ENCODE measurements at places on chromosomes 12 and 14. TPM values are rescaled to one million over a fixed set of nuclear protein-coding genes. Genes with fewer than 3 reads are reported as not detected.

KCNA5 gene
- total RNA-seq = 1.7 TPM

DNA sequence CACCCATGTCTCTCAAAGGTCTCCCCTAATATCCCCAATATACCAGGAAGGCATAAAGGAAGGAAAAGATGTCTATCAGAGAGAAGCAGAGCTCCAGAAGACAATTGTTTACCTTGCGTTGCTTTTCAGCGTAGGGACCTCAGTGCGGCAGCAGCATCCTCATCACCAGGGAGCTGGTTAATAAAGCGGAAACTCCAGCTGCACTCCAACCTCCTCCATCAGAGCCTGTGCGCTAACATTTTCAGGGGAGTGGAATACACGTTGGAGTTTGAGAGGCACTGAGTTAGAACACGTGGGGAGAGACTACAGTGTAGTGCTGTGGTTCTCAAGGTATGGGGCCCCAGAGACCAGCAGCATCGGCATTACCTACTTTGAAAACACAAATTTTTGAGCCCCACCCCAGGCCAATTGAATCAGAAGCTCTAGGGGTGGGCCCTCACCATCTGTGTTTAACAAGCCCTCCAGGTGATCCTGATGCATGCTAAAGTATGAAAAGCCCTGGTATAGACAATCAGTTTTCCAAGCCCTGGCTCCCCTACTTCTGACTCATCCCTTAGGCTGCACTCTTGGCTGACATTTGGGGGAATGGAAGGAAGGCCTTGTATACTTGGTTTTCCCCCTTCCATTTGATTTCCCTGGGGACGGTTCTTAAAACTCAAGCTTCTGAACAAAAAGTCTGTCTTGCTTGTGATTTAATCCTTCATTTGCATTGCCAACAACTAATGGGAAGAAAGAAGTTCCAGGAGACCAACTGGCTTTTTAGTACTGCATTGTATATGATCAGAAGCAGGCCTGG is 419.0 kb upstream of the CCDC196 start:
- DNase-seq = no peak

GRCh38 chr14:25628390-25628789 is 578.4 kb upstream of the STXBP6 start:
- no peak for DNase-seq

DNA sequence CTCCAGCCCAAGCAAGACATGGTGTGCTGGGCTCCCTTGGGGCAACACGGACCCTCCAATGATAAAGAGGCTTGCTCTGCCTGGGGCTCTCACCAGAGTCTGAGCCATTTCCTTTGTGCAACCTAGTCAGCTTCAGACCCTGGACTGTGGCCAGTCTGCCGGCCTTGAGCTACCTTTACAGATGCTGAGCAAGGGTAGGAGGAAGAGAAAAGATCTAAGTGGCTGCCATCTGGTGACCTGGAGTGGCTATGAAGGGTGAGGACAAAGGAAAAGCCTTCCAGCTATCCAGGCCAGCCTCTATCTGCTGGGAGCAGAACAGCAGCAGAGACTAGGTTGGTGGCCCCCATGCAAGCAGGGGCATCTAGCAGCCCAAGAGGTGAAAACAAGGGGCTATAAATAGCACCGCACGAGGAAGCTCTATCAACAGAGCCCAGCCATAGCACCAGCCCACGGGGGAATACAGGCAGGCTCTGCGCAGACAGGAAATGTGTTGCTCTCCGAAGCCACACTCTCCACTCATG is 230.1 kb downstream of the FOXN3 start:
- no peak for DNase-seq

- no peak for DNase-seq
Observed at GRCh38 chr12:120453977-120454376, 7.7 kb downstream of the GATC start.

DNA sequence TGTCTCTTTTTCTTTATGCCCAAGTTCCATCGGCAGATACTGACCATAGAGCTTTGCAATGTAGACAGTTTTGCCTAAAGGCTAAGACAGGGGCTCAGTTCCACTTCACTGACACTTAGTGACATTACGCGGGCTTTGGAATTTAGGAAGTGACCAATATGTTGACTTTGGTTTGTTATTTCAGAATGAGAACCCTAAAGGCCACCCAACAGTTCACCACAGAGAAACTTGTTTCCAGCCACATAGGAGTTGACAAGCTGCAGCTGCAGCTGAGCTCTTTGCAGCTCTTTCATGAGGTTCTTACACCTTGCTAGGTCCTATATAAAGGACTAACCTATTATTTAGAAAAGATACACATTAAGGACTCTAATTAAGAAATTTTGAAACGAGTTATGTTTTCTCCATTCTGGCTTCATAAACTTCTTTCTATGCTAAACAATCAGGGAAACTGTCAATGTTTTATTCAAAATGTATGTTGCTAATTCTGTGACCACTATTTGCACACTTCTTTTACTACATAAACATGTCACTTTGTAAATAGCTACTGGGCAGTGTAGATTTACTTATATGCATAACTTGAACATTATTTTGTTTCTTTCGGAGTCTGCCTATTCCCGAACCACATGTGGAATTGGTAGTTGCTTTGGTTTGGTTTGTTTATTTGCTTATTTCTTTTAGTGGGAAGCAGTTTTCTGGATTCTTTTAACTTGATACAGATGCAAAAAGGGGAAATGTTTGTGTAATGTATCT is 18.5 kb upstream of the KLRD1 start:
- no peak for DNase-seq

Measured in skin of body (tissue), 3 donors.